ENCODE measurements at places on chromosomes 2 and 18.

DNA sequence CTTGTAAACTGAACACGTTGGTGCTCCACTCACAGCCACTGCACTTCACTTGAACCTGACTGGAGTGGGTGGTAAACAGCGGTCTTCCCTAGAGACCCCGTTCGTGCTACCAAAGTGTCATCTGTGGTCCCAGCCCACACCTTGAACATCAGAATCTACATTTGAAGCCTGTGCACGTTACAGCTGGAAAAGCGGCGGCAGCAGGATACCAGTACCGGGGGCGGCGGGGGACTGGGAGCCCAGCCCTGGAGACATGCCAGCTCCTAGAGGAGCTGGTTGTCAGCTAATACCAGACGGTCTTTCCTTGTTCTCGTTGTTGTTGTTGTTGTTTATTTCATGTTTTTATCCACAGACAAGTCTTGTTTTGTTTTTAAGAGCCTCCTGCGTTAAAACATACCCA, 156.7 kb downstream of the WDSUB1 start:
- DNase-seq: no peak

- no peak for DNase-seq
Observed at GRCh38 chr18:77022556-77022955, 110.0 kb downstream of the MBP start.

GRCh38 chr2:28172114-28172898, 220.4 kb upstream of the FOSL2 start:
- DNase-seq: peak; percentile 81

DNA sequence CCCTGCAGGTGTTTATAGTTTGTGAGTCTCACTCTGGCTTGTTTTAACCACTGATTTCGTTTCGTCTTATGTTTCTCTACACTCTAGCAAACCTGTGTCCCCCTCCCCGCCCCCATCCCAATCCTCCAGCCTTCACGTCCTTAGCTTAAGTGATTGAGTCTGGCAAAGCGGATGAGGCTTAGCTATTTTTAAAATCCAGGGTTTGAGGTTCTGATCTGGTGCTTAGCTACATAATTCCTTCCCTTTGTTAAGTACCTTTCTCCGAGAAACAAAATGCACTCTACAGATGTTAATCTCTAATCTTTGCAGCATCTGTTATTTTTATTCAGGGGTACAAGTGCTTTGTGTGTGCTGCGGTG, 7.8 kb downstream of the AGAP1 start:
- DNase-seq: no peak

DNA sequence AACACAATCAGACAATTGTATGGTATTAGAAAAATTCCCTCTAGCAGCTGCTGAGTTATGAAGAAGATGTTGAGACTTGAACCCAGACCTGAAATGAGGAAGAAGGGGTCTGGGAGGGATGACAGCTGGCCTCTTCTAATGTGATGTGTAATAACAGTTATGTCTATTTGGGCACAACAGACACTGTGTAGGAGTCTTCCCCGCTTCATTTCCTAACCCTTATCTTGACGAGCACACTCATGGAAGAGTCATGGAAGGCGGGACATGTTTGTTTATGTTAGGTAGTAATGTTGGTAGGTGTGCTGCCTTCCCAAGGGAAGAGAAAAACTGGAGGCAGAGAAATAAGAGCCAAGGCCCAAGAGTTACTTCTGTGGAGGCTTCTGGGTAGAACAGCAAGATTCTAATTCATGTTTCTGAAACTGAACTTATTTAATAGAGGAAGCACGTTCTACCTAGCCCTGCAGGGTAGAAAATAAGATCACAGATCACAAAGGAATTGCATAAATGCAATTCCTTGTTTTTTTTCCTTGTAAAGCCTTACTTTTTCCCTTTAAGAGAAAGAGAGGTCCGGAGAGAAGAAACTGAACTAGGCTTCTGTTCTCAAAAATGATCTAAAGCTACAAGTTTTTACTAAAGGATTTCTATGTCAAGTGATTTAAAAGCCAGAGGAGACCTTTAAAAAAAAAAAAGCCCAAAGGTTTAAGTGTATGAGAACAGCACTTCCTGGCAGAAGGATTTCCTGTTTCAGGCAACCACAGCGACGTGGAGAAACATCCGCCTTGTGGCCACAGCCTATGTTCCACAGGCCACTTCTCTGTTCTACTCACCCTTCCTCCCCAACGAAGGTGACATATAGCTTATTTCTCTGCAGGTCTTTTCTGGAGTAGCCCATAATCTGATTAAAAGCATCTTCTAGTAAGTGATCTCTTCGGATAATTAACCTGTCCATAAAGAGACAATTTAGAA, 68.5 kb upstream of the STK17B start:
- peak; percentile 74 for DNase-seq

GRCh38 chr2:144201126-144201525, 318.8 kb downstream of the ZEB2 start:
- DNase-seq: no peak

DNA sequence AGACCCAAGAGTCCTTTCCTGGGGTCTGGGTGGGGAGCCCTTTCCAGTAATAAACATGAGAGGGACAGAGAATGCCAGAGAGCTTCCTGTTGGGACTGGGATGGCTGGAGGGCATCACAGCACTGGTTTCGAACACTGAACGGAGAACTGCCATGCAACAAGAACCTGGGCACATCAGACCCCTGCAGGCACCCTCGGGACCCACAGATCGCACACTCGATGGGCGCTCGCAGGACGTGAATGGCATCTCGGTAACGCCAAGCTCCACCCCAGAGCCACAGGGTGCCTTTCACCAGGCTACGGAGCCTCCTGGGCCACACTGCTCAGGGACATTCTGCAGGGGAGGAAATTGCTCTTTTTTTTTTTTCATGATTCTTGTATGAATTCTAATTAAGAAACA, 25.1 kb downstream of the SLC66A2 start:
- DNase-seq: no peak

DNA sequence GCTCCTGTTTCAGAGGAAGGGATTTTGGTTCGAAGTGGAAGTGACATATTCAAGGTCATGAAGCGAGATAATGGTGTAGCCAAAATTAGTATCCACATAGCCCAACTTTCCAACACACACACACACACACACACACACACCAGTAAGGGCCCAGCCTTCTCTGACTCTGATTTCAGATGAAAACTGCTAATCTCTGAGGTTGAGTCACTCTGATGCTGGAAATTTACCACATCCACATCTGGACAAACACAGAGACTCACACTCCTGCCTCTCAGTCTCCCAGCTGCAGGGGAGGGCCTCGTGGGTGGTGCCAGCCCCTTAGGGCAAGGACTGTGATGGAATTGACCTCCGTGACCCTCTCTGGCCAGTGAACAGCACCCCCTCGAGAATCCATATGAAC, 29.0 kb upstream of the SLC35F6 start:
- no peak for DNase-seq

DNA sequence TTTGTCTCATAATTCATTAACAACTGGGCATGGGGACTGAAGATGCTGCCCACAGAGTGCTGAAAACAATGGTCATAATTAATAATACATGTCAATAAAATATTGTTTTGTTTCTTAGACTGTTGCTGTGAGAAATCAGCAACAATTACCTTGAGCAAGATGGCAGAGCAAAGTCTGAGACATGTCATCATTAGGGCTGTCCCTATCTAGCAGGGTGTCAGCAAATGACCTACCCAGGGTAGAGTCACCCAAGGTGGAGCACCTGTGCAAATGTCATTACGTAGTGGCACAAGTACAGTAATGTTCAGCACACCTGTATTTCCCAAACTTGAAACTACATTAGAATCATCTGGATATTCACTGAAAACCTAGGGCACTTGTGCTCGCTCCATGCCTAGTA, 10.6 kb upstream of the IL36A start:
- DNase-seq: no peak

Measured in trophoblast cell (in vitro differentiated cells and primary cell).